ENCODE measurements at places on chromosomes 2 and 18.

- no peaks in the 10 kb centered on the region for H3K27me3 ChIP-seq
- no peaks in the 10 kb centered on the region for H3K4me1 ChIP-seq
- no peaks in the 10 kb centered on the region for H3K36me3 ChIP-seq
- DNase-seq = no peak
- H3K4me3 ChIP-seq = no peak overlapping the region
Measured at GRCh38 chr2:103959174-103960128, 894.5 kb upstream of the POU3F3 start.

DNA sequence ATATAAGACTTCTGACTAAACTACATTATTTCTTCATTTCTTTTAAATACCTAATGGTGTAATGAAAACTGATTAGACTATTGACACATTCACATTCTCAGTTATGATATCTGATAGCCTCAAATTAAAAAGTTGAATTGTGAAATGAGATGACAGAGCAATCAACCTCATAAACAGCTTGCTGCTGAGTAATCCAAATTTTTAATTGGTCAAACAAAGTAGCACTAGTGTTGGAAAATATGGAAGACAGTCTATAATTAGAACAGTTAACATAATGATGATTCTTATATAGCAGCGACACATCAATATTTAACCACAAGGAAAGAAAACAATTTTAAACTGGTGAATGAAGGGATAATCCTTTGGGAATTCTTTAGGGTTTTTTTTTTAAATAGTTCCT, 91.9 kb upstream of the LRP1B start:
- no peak overlapping the region for H3K27ac ChIP-seq
- H3K36me3 ChIP-seq = no peaks in the 10 kb centered on the region
- H3K4me1 ChIP-seq = no peaks in the 10 kb centered on the region
- DNase-seq = no peak
- no peaks in the 10 kb centered on the region for H3K27me3 ChIP-seq
- no peak overlapping the region for H3K4me3 ChIP-seq

GRCh38 chr2:189183170-189183569, 3.6 kb upstream of the COL5A2 start:
- no peak overlapping the region for H3K4me3 ChIP-seq
- H3K27me3 ChIP-seq = no peaks in the 10 kb centered on the region
- no peaks in the 10 kb centered on the region for H3K36me3 ChIP-seq
- DNase-seq = no peak
- H3K4me1 ChIP-seq = no peaks in the 10 kb centered on the region

GRCh38 chr2:125085904-125086303, 1060.8 kb downstream of the CNTNAP5 start:
- no peak for DNase-seq
- H3K27me3 ChIP-seq = no peaks in the 10 kb centered on the region
- no peaks in the 10 kb centered on the region for H3K36me3 ChIP-seq
- H3K27ac ChIP-seq = no peak overlapping the region
- no peak overlapping the region for H3K4me3 ChIP-seq

DNA sequence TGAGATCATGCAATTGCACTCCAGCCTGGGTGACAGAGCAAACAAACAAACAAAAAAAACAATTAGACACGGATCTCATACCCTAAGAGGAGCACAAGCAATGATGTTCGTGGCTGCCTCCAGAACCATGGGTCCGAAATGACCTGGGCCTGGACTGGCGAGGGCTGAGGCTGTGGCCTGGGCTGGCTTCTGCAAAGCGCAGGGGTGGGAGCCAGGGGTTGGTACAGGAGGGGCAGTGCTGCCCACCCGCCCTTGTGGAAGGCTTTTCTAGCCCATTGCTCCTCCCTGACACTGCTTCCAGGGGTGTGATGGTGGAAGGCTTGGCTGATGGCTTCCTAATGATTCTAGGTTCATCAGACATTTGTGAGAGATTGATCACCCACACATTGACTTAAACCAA, 167.8 kb downstream of the FHOD3 start:
- no peaks in the 10 kb centered on the region for H3K4me1 ChIP-seq
- no peak overlapping the region for H3K27ac ChIP-seq
- no peaks in the 10 kb centered on the region for H3K27me3 ChIP-seq
- no peaks in the 10 kb centered on the region for H3K36me3 ChIP-seq
- no peak for DNase-seq

GRCh38 chr2:121002597-121002996, 266.9 kb downstream of the GLI2 start:
- no peak overlapping the region for H3K4me3 ChIP-seq
- H3K4me1 ChIP-seq = no peaks in the 10 kb centered on the region
- DNase-seq = no peak
- H3K27ac ChIP-seq = no peak overlapping the region

GRCh38 chr18:6495536-6495935, 80.8 kb upstream of the L3MBTL4 start:
- no peaks in the 10 kb centered on the region for H3K4me1 ChIP-seq
- H3K4me3 ChIP-seq = no peak overlapping the region
- no peaks in the 10 kb centered on the region for H3K27me3 ChIP-seq
- H3K27ac ChIP-seq = no peak overlapping the region
- DNase-seq = no peak
- no peaks in the 10 kb centered on the region for H3K36me3 ChIP-seq

GRCh38 chr2:229330952-229331351, 59.9 kb upstream of the PID1 start:
- H3K4me1 ChIP-seq = no peaks in the 10 kb centered on the region
- H3K27ac ChIP-seq = no peak overlapping the region
- H3K4me3 ChIP-seq = no peak overlapping the region
- DNase-seq = no peak

GRCh38 chr2:16746329-16746728, 80.7 kb upstream of the CYRIA start:
- no peaks in the 10 kb centered on the region for H3K4me1 ChIP-seq
- H3K4me3 ChIP-seq = no peak overlapping the region
- no peaks in the 10 kb centered on the region for H3K27me3 ChIP-seq

- no peak overlapping the region for H3K27ac ChIP-seq
- no peaks in the 10 kb centered on the region for H3K4me1 ChIP-seq
- no peaks in the 10 kb centered on the region for H3K36me3 ChIP-seq
- no peaks in the 10 kb centered on the region for H3K27me3 ChIP-seq
- DNase-seq = no peak
Measured at GRCh38 chr18:24947521-24948305, 404.3 kb downstream of the ZNF521 start.

DNA sequence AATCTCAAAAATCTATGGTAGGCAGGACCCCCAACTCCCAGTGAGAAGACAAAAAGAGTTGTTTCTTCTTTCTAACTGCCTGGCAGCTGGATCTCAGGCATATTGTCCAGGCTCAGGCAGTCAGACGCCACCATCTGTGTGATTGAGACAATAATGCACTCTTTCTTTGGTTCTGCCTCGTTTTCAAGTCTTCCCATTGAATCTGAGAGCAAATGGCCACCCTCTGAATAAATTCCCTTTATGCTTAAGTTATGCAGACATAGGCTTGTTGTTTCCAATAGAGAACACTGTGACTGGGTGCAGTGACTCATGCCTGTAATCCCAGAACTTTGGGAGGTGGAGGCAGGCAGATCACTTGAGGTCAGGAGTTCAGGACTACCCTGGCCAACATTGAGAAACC, 15.3 kb upstream of the CD207 start:
- H3K36me3 ChIP-seq = no peaks in the 10 kb centered on the region
- no peaks in the 10 kb centered on the region for H3K4me1 ChIP-seq
- DNase-seq = no peak
- H3K27ac ChIP-seq = no peak overlapping the region
- H3K4me3 ChIP-seq = no peak overlapping the region

GRCh38 chr18:43879415-43879814, 602.1 kb upstream of the SYT4 start:
- no peak for DNase-seq
- H3K27me3 ChIP-seq = no peaks in the 10 kb centered on the region
- no peaks in the 10 kb centered on the region for H3K36me3 ChIP-seq

DNA sequence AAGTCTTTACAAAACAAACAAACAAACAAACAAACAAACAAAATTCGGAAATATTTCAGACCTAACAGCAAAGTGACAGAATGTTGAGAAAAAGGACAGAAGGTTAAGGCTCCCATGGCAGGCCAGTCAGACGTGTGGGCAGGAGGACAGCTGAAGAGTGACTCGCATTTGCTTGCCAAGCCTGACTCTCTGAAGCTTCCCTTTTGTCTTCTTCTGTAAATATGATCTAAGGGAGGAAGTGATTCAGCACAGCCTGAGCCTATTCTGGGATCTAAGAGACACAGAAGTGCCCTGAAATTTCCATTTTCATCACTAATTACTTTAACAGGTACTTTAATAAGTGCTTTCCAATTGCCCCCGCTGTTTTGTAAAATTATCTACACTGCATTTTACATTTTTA, 134.0 kb upstream of the LYPD1 start:
- no peaks in the 10 kb centered on the region for H3K27me3 ChIP-seq
- H3K4me1 ChIP-seq = no peaks in the 10 kb centered on the region
- H3K27ac ChIP-seq = no peak overlapping the region
- H3K4me3 ChIP-seq = no peak overlapping the region
- no peaks in the 10 kb centered on the region for H3K36me3 ChIP-seq
- DNase-seq = no peak

- H3K36me3 ChIP-seq = no peaks in the 10 kb centered on the region
- DNase-seq = no peak
- H3K27me3 ChIP-seq = no peaks in the 10 kb centered on the region
- H3K27ac ChIP-seq = no peak overlapping the region
- H3K4me3 ChIP-seq = no peak overlapping the region
- no peaks in the 10 kb centered on the region for H3K4me1 ChIP-seq
Measured at GRCh38 chr18:23718731-23719130, 29.5 kb downstream of the LAMA3 start.

- H3K36me3 ChIP-seq = no peaks in the 10 kb centered on the region
- no peak for DNase-seq
- no peaks in the 10 kb centered on the region for H3K4me1 ChIP-seq
- no peak within 1 kb of the TSS for H3K27ac ChIP-seq
- H3K4me3 ChIP-seq = no peak within 1 kb of the TSS
- H3K27me3 ChIP-seq = no peaks in the 10 kb centered on the region
Measured at GRCh38 chr2:165203689-165204559, at the start of gene SCN3A. Gene SCN3A (minus strand): TSS chr2:165204050. CDS start chr2:165176394, 27,656 bp downstream.

DNA sequence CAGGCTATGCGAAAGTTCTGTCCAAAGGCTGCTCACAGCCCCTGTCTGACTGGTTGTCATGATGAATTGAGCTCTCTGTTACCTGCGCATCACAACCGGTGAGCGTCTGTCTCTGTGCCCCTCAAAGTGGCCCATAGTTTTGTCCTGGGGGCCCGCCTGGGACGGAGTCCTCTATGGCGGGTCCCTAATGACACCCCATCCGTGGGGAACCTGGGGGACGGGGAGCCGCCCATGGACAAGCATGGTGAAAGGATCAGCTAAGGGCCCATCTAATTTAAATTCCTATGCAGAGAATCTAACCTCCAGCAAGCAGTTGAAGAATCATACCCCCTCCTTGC, 473 bp downstream of the ELMOD3 start:
- peak overlapping the region; percentile 87 for H3K27ac ChIP-seq
- peaks cover 23% of the 10 kb centered on the region for H3K4me1 ChIP-seq
- H3K4me3 ChIP-seq = peak overlapping the region; percentile 83
- H3K36me3 ChIP-seq = peaks cover 12% of the 10 kb centered on the region

- no peaks in the 10 kb centered on the region for H3K36me3 ChIP-seq
- DNase-seq = no peak
- no peak overlapping the region for H3K4me3 ChIP-seq
- no peak overlapping the region for H3K27ac ChIP-seq
- H3K27me3 ChIP-seq = no peaks in the 10 kb centered on the region
Measured at GRCh38 chr18:63258749-63259566, 60.6 kb downstream of the BCL2 start.

GRCh38 chr2:233058717-233059546, 1.2 kb upstream of the INPP5D start:
- DNase-seq = no peak
- no peak overlapping the region for H3K4me3 ChIP-seq
- no peaks in the 10 kb centered on the region for H3K27me3 ChIP-seq
- H3K36me3 ChIP-seq = no peaks in the 10 kb centered on the region

DNA sequence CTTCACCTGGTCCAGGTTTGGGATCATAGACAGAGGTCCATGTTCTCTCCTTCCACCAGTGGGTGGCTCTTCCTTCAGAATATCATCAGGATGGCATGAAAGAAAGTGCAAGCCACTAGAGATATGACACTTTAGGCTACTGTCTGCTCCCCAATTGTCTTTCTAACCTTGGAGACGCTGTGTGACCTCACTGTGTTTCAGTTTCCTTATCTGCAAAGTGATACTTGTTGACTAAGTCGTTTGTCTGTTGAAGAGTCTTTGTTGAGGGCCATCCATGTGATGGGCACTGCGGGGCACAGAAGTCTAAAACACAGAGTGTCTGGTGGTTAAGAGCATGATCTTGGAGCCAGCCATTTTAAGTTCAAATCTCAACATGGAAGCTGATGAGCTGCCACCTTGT, 259.9 kb upstream of the THSD7B start:
- H3K27me3 ChIP-seq = no peaks in the 10 kb centered on the region
- H3K36me3 ChIP-seq = no peaks in the 10 kb centered on the region
- no peak overlapping the region for H3K27ac ChIP-seq
- no peak for DNase-seq
- no peak overlapping the region for H3K4me3 ChIP-seq
- H3K4me1 ChIP-seq = no peaks in the 10 kb centered on the region

GRCh38 chr2:101064868-101065549, 62.9 kb downstream of the RPL31 start:
- no peak overlapping the region for H3K27ac ChIP-seq
- no peaks in the 10 kb centered on the region for H3K36me3 ChIP-seq
- no peak overlapping the region for H3K4me3 ChIP-seq
